Stimulated activated CD4-positive, alpha-beta T cell treated with anti-CD3 and anti-CD28 coated beads, Interleukin-4, amount 100 ng/mL, for 1 hour (primary cell): ENCODE measurements at places on chromosomes 7 and 10.

DNA sequence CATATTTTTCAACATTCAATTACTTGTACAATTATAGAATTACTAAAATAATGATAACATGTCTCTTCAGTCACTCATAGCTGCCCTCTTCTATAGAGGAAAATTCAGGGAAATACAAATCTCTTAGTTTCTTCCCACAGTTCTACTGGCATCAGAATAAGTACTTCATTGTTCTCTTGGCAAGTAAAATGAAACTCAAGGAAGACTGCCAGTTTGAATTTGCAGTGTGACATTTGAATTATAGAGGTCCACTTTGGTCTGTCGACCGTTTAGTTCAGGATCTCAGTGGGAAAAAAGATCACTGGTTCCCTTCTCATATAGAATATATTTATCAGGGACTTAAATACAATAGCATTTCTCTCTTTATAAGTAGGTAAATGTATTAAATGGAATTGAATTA, 114.5 kb downstream of the PON1 start:
- no peak for DNase-seq

GRCh38 chr10:60453036-60453435, 63.4 kb upstream of the ANK3 start:
- no peak for DNase-seq

- DNase-seq = no peak
Observed at GRCh38 chr7:70695795-70696083, 436.2 kb upstream of the GALNT17 start.

DNA sequence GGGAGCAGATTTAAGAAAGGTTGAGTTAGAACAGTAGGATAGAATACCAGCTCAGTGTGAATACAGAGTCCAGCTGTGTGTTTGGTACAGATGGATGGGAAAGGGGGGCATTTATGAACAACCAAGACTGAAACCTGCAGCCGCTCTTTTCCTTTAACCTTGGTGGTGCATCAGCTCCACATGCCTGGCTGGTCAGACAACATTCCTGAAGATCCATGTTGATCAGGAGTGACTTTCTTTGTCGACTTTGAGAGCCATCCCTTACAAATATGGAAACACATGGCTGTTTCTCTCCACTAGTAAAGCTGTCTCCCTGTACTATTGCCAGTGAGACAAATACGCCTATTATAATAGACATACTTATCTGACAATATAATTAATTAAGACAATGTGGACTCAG, 476.5 kb upstream of the IGFBP3 start:
- DNase-seq = no peak

DNA sequence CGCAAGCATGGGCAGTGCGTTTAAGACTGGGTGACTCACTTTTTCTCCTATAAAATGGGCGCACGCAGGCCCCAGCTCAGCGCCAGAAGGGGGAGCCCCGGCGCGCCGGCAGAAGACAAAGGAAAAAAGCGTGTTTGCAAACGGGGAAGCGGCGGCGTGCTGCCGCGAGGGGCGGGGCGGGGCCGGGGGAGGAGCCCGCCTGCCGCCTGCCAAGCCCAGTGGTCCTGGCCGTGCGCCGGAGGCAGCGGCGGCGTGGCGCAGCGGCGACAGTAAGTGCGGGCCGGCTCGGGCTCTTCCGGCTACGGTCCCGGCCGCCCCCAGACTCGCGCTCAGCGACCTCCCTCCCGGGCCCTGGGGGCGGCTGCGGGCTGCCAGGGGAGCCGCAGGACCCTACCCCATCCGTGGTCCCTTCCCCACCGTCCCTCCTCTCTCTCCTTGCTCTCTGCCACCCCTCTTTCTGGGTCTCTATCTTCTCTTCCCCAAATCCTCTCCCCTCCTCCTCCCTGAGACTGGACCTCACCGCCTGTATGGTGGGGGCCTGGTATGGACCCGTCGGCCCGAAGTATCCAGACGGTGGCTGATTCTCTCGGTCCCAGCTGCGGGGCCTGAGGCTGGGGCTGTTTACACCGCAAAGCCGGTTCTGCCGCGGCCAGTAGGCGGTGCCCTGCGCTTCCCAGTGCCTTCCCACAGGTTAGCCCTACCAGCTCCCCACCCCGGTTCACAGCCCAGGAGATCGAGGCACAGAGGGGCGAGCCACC, at the start of gene SLC29A3:
Gene SLC29A3 (plus strand): TSS at position 218 of the 758 bp plus-strand sequence. CDS start 51 bp downstream, at position 269.
- peak; percentile 84 for DNase-seq

- DNase-seq = peak; percentile 8
Observed at GRCh38 chr7:55086413-55087201, 67.8 kb downstream of the EGFR start.

- DNase-seq = no peak
Observed at GRCh38 chr7:44052771-44053365, 8.4 kb downstream of the DBNL start.

DNA sequence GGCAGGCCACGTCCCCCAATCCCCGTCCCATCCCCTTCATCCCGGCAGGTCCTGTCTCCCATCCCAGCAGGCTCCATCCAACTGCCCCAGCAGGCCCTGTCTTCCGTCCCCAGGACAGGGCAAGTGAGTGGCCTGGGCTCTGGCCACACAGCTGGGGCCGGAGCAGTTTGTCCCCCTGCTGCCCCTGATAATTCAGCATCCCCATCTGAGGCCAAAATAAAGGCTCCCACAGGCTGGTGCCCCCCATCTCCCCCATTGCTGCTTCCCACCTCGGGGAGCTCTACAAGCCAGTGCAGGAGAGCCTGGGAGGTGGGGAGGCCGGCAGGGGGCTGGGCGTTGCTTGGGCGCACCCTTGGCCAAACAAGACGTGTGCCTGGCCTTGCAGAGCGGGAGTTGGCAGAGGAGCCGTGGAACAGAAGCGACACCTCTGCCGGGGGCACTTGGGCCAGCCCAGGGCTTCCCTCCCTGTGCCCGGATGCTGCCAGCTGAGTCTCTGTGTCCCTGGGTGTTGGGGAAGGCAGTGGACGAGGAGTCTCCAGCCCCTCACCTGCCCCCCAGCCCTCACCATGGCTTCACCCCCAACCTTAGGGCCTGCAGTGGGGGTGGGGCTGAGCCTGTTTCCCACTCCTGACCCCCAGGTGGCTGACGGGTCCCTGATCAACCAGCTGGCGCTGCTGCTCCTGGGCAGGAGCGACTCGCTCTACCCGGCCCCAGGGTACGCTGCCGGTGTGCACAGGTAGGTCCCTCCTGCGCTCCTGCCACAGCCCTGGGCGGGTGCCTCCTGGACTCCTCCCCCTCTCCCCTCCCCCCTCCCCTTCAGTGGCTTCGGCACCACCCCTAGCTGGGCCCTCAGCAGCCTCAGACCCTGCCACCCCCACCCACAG, 14.0 kb downstream of the AP5Z1 start:
- no peak for DNase-seq

DNA sequence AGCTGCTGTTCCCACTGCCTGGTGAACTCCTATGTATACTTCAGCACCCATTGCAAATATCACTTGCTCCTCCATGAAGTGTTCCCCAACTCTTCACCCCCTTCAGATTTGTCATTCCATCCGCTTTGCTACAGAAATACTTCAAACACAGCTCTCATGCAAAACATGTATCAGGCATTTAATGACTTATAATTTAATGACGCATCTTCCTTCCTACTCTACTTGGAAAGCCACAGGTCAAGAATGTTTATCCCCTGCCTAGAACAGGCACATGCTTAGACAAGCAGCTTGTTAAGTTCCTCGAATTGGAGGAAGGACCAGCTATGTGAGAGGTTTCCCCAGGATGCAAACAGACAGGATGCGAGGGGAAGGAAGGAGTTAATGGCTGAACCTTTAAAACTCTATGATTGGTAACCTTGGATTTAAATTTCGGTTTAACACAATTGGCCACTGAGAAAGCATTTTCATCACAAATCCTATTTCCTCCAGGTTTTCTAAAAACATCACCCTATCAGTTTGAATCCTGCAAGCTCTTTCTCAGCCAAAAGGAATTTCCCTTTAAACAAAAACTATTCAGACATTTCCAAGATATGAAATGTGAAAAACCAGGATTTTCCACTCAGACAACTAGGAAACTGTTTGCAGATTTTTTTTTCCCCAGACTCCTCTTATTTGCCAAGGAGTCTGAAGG, 11.5 kb downstream of the CREB3L2 start:
- no peak for DNase-seq

GRCh38 chr7:144777005-144777839, 58.6 kb downstream of the TPK1 start:
- no peak for DNase-seq

DNA sequence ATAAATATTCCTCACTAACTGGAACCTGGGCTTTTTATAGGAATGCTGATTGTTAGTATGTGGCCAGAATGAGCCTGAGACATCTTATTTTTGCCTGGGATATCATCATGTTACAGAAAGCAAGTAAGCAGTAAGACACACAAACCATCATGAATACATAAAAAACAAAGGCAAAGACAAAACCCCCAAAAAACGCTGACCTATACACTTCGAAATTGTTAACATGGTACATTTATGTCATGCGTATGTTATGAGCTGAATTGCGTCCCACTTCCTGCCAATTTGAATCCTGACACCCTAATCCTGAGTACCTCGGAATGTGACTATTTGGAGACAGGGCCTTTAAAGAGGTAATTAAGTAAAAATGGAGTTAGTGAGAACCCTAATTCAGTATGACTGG, 12.3 kb upstream of the NRF1 start:
- DNase-seq = no peak

DNA sequence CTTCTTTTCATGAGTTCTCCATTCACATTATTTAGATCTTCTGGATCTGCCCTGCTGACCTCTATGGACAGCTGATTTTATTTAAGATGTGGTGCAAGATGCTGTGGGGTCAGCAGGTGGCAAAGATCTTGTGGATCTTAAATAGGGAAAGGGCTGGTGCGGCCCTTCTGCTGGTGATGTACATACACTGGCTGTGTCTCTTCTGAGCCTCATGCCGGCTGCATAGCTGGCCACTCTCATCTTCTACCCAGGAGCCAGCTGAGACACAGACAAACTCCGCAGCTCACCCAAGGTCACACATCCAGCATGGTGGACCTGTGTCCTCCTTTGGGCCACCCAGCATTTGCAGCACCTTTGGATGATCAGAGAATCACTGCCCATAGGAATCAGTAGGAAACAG, 9.7 kb downstream of the RBP3 start:
- no peak for DNase-seq

- no peak for DNase-seq
Observed at GRCh38 chr10:125795637-125796190, 20.1 kb upstream of the MMP21 start.

DNA sequence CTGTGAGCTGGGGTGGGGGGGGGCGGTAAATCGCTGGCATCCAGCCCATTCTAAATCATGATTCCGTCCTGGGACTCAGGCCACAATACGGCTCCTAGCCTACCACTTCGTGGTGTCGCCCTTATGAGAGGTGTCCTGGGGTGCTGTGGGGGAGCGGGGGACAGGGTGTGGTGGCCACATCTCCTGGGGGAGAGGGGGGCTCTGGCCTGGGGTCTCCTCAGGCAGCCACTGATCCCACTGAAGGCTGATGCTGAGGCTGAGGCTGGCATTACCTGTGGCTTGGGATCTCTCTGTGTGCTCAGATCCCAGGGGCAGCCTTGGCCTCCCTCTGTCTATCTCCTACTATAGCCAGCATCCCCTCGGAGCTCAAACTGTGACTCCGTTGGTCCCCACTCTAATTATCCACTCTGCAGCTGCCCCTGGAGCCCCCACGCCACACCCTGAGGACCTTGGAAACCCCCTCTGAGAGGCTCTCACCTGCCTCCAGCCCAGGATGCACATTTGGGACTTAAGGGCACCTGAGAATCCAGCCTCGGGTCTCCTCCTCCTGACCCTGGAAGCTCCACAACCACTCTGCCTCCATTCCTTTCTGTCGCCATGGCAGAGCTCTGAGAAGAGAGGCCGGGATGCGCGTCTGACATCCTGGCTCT, 249.3 kb upstream of the TCERG1L start:
- DNase-seq = no peak

- no peak for DNase-seq
Observed at GRCh38 chr7:90824386-90825307, 228.5 kb downstream of the CDK14 start.

GRCh38 chr7:90749774-90750173, 153.7 kb downstream of the CDK14 start:
- DNase-seq = no peak

DNA sequence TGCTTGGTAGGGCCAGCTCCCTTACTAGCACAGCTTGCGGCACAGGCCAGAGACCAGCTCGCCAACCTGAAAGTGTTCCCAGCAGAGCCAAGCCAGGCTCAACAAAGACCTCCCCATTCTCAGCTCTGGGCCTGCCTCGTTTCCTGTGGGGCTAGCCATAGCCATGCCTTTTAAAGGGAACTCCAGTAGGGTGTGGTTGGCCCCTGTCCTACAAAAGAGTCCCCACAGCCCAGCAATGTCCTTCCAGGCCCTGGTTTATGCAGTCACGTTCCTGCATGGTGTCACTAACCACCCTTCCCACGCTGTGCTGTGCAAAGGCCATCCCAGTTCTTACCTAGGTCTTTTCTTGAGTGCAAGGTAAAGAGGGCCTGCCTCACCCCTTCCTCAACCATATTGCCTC, 87.8 kb upstream of the LRRC4 start:
- DNase-seq = no peak

DNA sequence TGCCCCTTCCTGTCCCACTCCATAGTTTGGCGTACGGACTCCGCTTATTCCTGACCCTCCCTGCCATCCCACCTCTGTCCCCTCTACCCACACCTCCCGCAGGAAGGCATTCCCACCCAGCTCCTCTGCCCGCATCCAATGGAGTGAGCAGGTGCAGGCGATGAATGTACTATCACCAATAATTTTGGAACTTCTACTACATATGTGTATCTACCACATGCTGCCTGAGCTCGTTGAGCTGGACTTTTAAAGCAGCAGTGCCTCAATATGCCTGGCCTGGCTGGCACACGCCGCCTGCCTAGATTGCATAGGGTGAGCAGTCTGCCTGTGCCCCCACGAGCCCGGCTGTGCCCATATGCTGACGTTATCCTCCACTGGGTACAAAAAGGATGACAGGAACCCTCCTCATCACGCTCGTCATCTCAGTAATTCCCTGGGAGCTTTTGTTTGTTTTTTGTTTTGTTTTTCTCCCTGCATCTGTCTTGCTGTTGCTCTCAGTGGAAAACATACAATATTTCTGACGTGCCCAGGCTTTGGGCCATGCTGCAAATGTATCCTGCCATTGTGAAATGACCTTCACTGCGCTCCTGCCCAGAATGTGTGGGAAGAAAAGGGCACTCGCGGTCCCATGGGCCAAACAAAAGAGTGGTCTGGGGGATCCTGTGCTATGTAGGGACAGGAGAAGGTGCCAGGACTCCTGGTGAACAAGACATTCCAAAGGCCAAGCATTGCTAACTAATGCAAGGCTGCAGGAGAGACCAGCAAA, 302.8 kb downstream of the PTPRN2 start:
- no peak for DNase-seq

DNA sequence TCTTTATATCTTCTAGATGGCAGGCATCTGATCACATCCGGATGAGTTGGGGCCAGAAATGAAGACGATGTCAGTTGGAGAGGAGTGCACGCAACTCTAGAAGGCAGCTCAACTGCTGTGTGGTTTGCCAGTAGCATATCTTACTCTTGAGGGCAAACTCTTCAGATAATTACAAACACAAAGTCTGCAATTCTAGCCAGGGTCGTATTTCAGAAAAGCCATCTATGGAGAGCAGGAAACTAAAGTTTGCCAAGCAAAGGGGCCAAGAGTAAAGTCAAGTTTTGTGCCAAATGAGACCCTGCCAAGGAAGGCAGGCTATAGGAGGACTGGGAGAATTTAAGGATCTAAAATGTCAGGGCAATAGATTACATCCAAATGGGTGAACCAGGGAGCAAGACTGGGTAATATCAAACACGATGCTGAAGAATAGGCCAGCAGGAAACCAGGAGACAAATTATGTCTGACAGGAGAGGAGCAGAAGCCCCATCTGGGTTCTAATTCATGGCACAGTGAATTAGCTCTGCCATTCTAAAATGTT, 312.5 kb upstream of the SEMA3C start:
- DNase-seq = no peak
